ENCODE measurements at places on chromosomes 13 and 19.

DNA sequence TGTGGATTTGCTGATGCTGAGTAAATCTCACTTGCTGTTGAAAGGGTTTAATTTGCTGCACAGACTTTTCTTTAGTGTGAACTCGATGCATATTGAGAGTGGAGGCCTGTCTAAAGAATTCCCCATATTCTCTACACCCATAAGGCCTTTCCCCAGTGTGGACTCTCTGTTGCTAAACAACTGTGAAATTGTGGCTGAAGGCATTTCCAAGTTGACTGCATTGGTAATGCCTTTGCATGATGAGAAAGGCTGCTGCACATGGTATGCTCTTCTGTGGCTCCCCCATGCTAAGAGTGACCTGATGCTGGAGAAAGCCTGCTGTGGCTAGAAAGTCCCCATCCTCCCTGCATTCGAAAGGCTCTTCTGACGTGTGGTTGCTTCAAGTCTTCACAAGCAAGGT lies 6.6 kb upstream of the ZNF599 start:
- DNase-seq = no peak

GRCh38 chr19:10421240-10422045 lies 1.1 kb downstream of the PDE4A start:
- DNase-seq = no peak

DNA sequence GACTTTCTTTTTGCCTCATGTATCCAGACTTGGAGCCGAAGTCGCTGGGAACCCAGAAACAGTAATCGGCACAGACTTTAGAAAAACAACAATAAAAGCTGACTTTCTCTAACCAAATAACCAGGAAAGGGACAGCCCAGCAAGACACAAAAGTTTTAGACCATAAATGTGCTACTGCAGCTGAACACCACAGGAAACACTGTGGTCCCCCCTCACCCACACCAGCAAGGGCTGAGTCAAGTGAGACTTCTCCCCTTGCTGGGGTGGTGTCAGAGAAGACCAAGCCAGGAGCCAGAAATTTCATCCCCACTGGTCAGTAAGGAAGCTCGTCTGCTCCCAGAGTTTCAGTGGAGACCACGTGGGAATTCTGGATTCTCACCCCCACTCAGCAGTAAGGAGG lies 70.6 kb downstream of the ESD start:
- DNase-seq = no peak

DNA sequence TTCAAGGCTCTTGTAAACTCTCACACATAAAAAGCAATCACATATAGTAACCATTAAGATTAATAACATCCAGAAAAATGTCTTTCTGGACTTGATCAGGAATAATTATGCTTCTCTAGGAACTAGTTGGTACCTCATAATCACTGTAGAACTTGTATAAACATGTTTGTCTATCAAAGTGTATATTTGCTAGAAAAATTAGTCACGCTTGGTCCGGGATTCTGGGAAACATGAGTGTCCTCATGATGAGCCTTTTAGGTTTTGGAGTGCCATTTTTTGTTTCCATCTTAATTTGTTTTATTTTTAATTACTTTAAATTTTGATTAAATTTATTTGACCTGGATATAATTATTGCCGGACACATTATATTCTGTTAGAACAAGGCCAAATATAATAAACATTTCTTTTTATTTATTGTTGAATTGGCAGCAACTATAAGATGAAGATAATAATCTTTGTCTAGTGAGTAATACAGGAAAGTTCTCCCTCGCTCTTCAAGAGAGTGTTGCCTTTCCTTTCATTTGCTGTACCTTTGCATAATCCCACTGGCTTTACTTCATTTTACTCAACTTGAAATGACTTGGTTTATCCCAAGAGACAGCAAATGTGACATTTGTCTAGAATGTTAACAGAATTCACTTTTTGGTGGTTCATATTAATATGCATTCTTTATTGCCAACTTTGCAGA lies 207.0 kb downstream of the NALCN start:
- no peak for DNase-seq

DNA sequence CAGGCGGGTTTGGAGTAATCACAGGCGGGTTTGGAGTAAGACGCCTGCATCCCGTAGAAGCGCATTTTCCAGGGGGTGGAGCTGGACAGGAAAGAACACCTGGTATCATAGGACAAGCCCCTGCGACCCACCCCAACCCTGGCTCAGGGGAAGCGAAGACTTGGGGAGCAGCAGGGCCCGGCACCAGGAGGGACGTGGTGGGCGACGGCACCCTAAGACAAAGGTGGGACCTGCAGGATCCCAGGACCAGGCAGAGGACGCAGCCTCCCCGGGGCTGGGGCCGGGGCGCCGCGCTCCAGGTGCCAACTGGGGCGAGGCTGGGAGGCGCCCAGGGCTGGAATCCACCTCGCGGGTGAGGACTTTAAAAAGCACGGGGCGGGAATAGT lies 520 bp downstream of the ZNF600 start:
- peak; percentile 4 for DNase-seq

- DNase-seq = no peak
Measured at GRCh38 chr13:44287958-44288357, 85.7 kb upstream of the SERP2 start.

GRCh38 chr19:3405261-3405653 lies 38.9 kb downstream of the NFIC start:
- no peak for DNase-seq

- DNase-seq = peak; percentile 83
Measured at GRCh38 chr19:16386619-16387240, 62.1 kb downstream of the KLF2 start.

GRCh38 chr13:104595511-104595910 lies 1529.3 kb upstream of the SLC10A2 start:
- no peak for DNase-seq

DNA sequence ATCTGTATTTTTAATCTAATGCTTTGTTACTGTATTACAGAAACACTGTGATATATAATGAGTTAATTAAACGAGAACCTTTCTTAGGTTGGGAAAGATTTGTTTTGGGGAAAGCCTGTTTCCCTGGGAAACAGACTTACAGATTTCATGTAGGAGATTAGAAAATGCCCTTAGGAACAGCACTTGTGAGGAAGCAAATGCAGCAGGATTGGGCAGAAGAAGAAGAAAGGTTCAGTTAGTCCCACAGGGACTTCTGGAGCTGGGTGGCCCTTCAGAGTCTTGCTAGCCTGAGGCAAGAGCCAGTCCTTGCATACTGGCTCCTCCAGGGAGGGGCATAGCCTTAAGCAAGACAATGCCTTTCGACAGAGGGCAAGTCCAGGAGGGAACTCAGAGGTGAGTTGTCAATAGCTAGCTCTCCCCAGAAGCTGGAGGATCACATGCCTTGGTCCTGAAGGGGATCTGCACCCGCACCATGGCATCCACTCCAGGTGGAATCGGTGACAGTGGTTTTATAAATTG lies 36.8 kb downstream of the N4BP2L1 start:
- DNase-seq = no peak

GRCh38 chr19:47152205-47152604 lies 21.6 kb downstream of the SAE1 start:
- DNase-seq = no peak

DNA sequence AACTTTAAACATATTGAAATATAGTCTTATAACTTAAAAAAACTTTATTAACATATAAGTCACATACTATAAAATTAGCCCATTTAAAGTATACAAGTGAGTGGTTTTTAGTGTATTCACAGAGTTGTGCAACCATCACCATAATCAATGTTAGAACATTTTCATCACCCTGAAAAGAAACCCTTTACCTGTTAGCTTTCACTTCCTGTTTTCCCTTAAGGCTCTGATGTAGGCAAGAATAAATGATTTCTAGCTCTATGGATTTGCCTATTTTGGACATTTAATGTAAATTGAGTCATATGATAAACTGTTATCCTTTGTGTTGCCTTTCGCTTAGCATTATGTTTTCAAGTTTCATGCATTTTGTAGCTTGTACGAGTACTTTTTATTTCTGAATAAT lies 15.6 kb downstream of the ZNF568 start:
- no peak for DNase-seq

- DNase-seq = no peak
Measured at GRCh38 chr13:86087244-86087643, 288.0 kb upstream of the SLITRK6 start.

DNA sequence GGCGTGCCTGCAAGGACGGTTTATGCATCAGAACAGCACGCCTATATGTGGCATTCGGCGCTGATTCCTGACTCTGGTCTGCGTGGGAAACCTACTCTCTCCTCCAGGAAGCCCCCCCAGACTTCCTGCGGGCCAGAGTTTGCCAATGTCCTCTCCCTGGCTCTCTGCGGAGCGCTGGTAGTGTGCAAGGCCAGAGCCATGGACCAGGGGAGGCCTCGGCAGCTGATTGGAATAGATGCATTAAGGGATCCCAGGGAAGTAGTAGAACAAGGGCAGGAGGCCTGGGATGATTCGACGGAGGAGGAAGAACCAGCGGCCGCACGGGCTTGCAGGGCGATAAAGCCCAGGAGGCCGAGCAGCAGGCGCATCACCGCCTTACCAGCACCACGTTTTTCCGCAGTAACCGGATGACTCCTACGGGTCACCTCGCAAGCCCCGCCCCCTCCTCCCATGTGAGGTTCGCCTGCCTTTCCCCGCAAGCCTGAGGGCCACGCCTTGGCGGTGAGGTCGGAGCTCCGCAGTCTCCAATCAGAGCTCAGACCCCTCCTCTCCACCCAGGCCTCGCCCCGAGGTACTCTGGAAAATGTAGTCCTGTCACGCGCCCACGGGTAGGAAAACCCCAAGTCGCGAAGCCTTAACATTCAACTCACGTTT lies 5.0 kb downstream of the CLEC11A start:
- no peak for DNase-seq

- DNase-seq = peak; percentile 8
Measured at GRCh38 chr13:93233997-93234416, 7.4 kb downstream of the GPC6 start.

DNA sequence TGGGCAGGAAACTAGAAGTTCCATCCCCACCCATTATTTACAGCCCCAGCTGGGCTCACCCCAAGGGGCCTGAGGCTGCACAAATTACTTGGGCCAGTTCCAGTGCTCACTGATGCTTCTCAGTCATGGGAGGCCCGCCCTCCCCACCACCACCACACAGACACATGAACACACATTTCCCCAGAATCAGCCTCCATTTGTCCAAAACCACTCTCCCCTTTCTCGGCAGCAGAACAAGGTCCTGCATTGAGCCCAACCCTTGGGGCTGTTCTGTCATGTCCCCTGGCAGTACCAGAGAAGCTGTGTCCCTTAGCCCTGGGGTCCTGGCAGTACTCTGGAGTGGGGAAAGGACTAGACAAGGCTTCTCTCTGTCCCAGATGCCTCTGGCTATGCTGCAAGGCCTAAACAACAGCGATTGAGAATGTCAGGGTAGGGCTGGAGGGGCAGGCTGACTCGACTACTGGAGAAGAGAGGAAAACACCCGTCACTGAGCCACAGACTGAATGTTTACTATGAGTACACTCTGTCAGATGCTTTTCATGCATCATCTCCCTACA lies 21.8 kb downstream of the SAMD4B start:
- no peak for DNase-seq

Measured in HuH-7 (cell line).